ENCODE measurements at places on chromosomes 5 and 9.

GRCh38 chr9:84851935-84852585 is 182.5 kb downstream of the NTRK2 start:
- no peak for DNase-seq

DNA sequence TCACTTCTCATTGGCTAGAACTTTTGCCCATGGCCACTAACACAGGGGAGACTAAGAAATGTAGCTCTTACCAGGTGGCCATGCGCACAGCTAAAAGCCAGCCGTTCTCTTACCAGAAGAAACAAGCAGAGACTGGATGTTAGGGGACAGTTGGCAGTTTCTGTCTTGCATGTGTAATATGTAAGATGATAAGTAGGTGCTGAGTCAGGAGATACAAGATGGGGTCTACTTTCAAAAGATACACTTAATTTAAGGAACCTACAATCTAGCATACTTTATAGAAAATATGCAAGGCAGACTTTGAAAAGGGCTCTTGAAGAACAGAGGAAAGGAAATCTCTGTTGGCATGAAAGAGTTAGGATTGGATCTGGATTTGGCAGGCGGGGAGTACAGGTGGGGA is 244.5 kb downstream of the ZSWIM6 start:
- no peak for DNase-seq

DNA sequence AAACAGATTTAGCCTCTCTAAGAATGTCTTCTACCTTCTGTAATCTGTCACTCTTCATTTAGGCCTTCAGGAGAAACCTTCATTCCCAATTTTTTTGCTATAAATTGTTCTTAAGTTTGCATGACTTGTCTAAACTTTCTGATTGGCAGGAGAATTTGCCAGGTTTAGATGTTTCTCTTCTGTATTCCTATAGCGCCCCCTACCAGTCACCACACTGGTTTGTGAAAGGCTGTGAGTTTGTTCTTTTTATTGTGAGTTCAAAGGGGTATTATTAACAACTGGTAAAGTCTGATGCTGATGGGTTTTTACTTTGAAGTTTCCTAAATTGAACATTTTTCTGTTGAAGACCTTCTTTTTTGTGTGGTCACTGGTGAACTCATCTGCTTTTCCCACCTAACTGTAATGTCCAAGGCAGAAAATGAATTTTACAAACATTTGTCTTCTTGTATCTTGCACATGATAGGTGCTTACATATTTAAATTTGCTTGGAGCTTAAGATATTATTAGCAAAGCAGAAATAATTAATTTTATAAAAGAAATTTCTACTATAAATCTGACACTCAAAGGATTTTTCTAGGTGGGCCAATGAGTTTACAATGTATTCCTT is 18.4 kb upstream of the F2RL2 start:
- DNase-seq, result peak; percentile 6

DNA sequence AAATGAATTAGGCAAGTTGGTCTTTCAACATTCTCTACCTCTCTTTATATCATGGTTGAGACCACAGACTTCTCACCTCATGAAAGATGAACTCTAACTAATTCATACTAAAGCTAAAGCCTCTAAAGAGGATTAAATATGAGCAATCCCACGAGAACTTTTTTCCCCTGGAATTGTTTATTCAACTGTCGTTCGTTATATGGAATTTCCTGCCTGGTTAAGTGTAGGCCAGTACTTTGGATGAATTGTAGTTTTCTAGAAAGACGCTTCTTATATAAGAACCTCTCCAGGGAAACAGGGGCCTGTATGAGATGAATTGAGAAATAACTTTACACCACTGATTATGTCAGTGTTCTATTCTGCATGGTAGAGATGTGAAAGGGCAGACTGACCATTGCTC is 42.9 kb downstream of the PDCD1LG2 start:
- DNase-seq, result no peak

DNA sequence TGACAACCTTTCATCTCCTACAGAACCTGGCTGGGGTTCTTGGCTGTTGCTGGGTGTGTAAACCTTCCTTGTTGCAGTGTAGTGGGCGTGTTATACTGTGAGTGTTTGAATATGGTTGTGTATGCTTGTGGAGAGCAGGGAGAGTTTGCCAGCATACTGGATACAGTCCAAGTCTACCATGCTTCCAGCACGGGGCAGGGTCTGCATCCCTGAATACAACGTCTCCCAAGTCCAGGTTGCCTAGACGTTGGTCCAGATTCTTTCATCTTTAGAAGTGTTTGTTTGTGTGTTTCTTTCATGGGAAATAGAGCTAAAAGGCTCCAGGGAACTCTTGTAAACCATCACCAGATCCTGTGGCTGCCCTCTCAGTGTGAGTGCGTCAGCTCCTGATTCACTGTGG is 46.4 kb downstream of the SYK start:
- no peak for DNase-seq

DNA sequence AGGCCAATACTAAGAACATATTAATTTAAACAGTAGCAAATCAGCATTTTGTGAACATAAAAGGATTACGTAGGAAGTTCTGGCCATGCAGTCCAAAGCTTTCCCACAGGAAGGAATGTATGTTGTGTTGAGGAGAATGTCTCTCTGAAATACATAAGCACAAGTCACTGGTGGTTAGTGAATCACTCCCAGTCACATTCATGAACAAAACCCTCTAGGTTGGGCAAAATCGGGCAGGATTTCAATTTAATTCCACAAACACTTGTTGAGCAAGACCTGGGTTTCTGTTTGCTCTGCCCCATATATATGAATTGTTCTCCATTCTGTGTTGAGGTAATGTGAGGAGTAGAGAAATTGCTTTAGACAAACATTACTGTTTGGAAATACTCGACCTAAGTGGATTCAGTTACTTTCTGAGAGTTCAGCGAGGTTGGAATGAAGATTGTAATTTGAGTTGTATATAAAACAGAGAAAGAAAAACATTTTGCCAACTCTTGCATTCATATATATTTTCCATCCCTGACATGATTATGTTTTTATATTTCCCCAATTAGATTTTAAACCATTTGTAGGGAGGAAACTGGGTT is 127.6 kb upstream of the RPS23 start:
- DNase-seq, result no peak

DNA sequence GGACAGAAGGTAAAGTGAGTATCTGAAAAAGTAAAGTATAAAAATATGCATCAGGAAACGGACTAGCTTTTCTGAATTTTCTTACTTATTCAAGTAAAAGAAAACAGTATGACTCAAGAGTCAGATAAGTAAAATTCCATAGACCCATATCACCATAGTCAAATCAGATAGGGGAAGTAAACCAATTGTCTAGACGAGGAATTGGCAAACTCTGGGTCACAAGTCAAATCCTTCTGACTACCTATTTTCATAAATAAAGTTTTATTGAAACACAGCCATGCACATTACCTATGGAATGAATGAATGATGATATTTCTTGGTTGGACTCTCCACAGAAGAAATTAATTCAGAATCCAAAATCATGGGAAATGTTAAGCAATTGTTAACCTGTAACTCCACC is 59.1 kb upstream of the TMC1 start:
- DNase-seq, result no peak

- no peak for DNase-seq
These were observed 48.6 kb downstream of the SPATA31D1 start for GRCh38 chr9:82037126-82037525.

GRCh38 chr5:27240791-27241190 is 202.4 kb upstream of the CDH9 start:
- no peak for DNase-seq

- DNase-seq, result no peak
These were observed 50.8 kb downstream of the SERINC5 start for GRCh38 chr5:80204808-80205614.

GRCh38 chr9:71647094-71647591 is 121.2 kb downstream of the CEMIP2 start:
- DNase-seq, result no peak

DNA sequence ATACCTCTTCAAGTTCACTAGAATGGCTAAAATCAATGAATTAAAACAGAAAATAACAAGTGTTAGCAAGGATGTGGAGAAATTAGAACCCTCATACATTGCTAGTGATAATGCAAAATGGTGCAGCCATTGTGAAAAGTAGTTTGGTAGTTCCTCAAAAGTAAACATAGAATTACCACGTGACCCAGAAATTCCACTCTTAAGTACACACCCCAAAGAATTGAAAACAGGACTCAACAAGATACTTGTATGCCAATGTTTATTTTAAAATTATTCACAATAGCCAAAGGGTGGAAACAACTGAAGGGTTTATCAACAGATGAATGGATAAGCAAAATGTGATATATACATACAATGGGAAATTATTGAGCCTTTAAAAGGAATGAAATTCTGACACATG is 70.3 kb downstream of the BARX1 start:
- no peak for DNase-seq

- no peak for DNase-seq
These were observed 599 bp upstream of the MOCS2 start for GRCh38 chr5:53110156-53110555.

DNA sequence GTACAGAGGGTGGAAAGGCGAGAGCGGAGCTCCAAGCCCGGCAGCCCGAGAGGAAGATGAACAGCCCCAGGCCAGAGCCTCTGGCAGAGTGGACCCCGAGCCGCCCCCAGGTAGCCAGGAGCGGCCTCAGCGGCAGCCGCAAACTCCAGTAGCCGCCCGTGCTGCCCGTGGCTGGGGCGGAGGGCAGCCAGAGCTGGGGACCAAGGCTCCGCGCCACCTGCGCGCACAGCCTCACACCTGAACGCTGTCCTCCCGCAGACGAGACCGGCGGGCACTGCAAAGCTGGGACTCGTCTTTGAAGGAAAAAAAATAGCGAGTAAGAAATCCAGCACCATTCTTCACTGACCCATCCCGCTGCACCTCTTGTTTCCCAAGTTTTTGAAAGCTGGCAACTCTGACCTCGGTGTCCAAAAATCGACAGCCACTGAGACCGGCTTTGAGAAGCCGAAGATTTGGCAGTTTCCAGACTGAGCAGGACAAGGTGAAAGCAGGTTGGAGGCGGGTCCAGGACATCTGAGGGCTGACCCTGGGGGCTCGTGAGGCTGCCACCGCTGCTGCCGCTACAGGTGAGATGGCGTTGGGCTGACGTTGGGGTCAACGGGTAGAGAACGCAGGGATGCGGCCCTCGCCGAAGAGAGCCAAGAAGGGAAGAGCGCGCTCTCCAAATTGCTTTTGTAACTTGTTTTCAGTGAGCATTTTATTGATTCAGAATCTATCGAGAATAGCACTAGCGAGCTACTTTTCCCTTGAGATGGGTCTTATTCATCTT is at the start of gene PTGER4:
Gene PTGER4, plus strand, starts transcription at position 3 of the 769 bp plus-strand sequence. CDS start 1,079 bp downstream, outside the sequence.
- DNase-seq, result no peak

DNA sequence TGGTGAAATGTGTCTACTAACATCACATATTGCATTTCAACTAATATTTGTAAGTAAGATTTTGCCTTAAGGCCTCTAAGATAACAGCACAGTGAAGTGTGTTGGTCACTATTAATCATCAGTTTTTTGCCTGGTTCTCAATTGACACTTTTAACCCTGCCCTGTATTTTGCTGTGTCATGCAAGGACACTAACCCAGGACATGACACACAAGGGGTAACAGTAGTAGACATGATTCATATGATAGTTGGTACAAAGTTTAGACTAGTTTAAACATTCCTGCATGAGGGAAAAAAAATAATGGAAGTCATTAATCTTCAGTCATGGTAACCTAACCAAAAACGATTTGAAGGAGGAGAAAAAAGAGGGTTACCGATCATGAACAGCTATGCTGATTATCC is 207.0 kb downstream of the DEPDC1B start:
- DNase-seq, result no peak

DNA sequence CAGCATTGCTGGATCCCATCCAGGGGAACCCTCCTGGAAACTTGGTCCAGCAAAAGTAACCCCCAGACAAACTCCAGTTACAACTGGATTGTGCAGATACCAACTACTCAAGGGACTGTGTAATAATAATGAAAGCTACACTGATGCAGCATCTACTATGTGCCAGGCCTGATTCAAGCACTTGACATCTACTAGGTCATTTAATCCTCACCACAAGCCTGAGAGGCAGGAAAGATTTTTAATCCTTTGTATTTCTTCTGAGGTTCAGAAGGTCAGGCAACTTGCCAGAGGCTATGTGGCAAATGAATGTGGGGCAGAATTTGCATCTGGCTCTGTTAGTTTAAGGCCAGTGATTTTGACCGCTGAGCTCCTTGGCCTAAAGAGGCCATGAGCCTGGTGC is 29.5 kb upstream of the FOXI1 start:
- no peak for DNase-seq

DNA sequence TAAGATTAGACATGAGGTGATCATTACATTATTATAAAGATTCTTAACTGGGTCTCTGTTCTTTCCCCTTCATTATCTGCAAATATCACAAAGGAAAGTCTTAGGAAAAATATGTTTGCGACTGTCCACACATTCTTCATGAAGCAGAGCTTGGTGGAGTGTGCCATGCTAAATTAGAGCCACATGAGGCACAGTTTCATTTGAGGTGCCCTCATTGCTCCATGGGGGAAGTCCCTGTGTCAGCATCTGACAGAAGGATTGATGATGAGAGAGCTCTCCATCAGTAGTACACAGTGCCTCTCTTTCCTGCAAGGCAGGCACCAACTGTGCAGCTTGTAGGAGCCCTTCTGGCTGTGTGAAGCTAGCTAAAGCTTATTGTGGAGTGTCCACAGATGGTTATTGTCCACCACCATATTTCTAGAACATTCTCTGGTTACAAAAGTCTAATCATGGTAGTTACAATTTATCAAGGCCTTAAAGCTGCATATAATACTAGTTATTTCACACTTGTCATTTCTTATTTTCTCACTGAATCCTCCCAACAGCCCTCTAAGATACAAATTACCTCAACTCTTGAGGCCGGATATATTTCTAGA is 63.9 kb downstream of the C9orf152 start:
- DNase-seq, result no peak

- no peak for DNase-seq
These were observed 69.8 kb upstream of the CCDC112 start for GRCh38 chr5:115366223-115366622.

- no peak for DNase-seq
These were observed 81.8 kb upstream of the ELL2 start for GRCh38 chr5:96043446-96043845.

GRCh38 chr5:94125107-94125506 is 383.7 kb upstream of the POU5F2 start:
- DNase-seq, result no peak

DNA sequence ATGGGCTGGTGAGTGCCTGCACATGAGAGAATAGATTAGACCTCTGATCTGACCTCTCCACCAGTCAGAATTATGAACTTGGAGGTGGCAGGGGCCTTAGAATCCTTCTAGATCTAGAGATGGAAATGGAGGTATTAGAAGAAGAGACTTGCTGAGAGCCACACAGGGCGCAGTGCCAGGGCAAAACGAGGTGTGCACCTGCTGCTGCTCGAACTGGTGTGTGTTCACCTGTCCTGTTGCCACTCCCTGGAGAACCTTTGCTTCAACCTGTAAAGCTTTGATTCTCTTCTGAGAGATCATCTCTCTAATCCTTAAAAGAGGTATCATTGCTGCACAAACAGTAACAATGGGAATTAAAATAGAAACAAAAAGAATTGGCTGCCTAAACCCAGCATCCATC is 24.9 kb downstream of the FRMPD1 start:
- no peak for DNase-seq

- DNase-seq, result no peak
These were observed 49.6 kb upstream of the CTXN3 start for GRCh38 chr5:127599320-127599719.

Measured in stimulated activated CD4-positive, alpha-beta T cell treated with anti-CD3 and anti-CD28 coated beads, Interleukin-1b, Interleukin-23, amount 100 ng/mL, for 1 hour (primary cell).